ENCODE measurements at places on chromosomes 1 and 21.

- DNase-seq = no peak
Observed at GRCh38 chr1:153816283-153816889, 41.2 kb downstream of the SLC27A3 start.

DNA sequence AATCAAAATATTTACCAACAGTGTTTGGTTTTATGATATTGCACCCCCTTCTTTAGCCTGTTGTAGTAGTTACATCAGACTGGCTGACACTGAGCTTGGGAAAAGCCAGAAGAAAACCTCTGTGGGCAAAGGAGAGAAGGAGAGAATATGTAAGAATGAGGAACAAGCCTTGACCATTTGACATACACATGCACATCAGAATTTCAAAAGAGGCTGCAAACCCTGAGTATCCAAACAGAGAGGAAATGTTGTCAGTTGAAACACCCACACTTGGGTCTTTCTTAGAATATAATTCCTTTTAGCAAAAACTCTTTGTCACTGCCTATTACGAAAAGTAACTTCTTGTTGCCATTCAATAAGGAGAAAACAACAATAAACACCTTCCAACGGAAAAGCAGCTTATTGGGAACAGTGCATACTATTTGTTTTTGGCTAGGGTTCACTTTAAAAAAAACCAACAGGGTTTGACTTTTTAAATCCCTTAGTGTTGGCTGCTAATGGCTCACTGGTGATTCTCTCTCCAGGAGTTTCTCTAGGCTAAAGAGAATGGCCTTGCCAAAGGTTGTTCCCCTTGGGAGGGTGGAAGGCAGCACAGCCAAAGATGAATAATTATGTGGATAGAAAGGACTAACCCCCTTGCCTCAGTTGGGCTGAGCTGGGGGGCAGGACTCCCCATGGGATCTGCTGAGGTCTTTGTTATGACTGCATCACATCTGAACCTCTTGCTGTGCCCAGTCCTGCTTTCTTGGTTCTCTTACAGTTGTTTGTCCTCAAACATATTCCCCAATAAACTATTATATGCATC, 48.9 kb downstream of the GORAB start:
- no peak for DNase-seq

- no peak for DNase-seq
Observed at GRCh38 chr1:119740896-119741780, 27.6 kb downstream of the HMGCS2 start.

- DNase-seq = no peak
Observed at GRCh38 chr21:38236232-38236631, 20.6 kb upstream of the KCNJ15 start.

- DNase-seq = no peak
Observed at GRCh38 chr1:30837653-30838052, 70.9 kb downstream of the SDC3 start.

DNA sequence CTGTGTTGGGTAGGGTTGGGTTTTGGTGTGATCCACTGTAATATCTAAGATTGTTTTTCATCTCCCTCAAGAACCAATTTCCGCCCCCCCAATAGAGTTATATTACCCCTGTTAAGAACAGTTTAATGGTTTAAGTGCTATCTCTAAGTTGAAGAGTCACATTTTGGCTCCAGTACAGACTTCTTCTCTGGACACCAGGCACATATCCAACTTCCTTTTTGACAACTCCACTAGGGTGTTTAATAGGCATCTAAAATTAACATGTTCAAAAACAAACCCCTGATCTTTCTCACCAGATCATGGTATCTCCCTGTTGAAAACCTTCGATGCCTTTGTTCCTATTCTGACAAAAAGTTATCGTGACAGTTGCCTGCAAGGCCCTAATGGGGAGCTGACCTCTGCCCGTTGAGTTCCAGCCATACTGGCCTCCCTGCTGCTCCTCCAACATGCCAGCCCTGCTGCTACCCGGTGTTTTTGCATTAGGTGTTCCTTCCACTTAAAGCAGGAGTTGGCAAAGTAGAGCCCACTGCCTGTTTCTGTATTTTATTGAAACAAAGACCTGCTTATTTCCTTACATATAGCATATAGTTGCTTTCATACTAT, 18.6 kb downstream of the USP24 start:
- no peak for DNase-seq

GRCh38 chr1:198119906-198120305, 36.9 kb upstream of the NEK7 start:
- DNase-seq = no peak

GRCh38 chr1:9875636-9876000, 34.5 kb downstream of the CTNNBIP1 start:
- DNase-seq = no peak

DNA sequence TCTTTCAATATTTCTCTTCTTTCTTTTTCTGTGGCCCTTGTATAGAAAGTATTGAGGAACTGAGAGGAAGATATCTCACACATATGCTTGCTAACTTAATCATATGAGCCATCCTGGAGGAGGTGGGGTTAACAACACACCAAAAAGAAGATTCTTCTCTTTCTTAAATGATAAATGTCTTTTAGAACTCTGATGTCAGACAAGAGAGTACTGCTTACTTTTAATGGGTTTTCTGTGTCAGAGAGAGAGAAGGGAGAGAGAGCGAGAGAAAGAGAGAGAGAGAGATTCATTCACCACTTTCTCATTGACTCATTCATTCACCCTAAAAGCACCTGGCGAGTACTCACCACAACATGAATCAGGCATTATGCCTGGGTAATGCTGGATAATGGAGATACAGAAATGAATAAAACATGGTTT, 250.3 kb upstream of the SGIP1 start:
- no peak for DNase-seq

GRCh38 chr1:159962176-159962575, 8.1 kb upstream of the SLAMF9 start:
- no peak for DNase-seq

DNA sequence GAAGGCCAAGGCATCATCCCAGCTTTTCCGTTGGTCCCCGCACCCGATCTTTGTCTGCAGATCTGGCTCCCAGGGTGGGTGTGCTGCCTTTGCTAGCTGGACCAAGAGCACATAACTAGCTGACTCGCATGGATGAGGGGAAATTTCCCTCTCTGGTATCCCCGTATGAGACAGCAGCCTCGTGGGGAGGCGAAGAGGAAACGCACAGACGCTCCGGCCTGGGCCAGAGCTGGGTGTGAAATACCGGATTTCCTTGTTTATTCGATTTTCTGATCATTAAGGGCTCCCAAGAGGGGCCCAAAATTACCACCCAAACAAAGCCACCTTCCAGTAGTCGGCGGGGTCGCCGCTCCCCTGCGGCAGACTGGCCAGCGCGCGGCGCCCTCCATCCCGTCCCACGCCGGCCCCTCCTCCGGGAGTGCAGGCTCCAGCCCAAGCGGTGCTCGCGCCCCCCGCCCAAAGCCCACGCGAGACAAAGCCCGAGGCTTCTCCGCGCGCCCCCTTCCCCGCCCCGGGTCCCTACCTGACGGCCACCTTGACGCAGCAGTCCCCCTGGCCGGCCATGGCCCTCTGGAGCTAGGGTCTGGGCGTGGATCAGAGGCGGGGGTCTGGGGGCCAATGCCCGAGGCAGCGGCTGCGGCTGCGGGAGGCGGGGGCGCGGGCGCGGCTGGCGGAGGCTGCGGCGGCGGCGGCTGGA, 546 bp downstream of the KIF21B start:
- DNase-seq = no peak

- DNase-seq = no peak
Observed at GRCh38 chr1:205261946-205262691, 34.4 kb downstream of the TMCC2 start.

GRCh38 chr1:30376054-30376697, 347.2 kb downstream of the MATN1 start:
- DNase-seq = no peak

DNA sequence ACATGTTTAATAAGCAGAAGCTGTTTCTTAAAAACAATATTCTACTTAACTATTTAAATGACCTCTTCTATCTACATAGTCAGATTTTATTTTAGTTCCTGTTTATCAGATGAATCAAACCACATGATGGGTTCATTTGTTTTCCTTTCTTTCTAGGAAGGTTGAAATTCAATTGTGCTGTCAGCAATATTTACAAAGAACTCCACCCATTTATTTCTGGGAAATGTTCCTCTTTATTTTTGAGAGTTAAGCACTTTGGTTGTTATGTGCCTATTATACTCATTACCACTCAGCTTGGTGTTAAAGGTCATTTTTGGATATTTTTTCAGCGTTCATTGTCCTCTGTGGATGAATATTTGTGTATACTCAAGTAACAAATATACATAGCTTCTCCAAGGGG, 84.9 kb downstream of the C4BPA start:
- no peak for DNase-seq

DNA sequence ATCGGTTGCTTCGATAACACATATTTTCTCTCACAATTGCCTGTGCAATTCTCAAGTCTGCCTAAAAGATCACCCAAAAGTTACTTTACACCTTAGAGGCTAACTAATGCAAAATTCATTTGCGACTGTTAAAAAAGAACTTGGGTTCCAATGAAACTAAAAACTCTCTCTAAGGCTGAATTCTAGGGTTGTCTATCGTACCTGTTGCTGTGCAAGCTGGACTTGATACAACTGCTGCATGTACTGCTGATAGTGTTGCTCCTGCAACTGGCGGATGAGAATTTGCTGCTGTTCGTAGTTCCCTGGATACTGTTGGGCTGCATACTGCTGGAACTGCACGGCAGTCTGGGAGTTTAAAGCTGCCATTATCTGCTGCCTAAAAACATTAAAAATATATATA, 27.6 kb downstream of the ACBD3 start:
- DNase-seq = no peak

GRCh38 chr1:64895500-64895899, 70.8 kb downstream of the JAK1 start:
- no peak for DNase-seq

- DNase-seq = no peak
Observed at GRCh38 chr1:88462096-88462487, 222.0 kb upstream of the PKN2 start.

GRCh38 chr21:39083377-39084008, 99.8 kb downstream of the PSMG1 start:
- no peak for DNase-seq

DNA sequence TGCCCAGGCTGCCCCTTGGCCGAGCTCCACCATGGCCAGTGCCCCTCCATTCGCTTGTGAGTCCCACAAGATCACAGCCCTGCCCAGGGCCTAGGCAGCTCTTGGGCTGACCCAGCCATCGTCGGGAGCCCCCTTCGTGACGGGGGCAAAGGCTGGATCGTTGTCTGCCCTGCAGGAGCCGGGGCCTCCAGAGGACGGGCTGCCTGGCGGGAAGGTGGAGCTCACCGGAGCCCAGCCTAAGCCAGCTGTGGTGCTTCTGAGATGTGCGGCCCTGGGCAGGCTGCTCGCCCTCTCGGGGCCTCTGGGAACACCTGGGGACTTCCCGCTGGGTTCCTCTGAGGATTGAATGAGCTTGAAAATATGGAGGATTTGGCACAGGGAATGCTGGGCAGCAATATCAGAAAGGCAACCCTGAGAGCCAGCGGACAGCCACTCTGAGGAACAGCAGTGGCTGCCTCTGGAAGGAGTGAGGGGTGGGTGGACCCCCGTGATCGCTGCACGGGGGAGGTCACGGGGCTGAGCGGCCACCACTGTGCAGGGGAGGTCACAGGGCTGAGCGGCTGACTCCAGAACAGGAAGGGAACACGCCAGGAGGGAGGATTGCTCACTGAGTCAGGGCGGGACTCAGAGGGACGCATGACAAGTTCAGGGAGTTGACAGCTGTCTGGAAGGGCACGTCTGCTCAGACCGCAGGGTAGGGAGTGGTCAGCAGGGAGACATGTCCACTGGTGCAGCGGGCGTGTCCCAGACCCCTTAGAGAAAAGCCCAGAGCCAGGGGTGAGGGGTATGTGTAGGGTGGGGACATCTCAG, 19.3 kb downstream of the TP73 start:
- no peak for DNase-seq

DNA sequence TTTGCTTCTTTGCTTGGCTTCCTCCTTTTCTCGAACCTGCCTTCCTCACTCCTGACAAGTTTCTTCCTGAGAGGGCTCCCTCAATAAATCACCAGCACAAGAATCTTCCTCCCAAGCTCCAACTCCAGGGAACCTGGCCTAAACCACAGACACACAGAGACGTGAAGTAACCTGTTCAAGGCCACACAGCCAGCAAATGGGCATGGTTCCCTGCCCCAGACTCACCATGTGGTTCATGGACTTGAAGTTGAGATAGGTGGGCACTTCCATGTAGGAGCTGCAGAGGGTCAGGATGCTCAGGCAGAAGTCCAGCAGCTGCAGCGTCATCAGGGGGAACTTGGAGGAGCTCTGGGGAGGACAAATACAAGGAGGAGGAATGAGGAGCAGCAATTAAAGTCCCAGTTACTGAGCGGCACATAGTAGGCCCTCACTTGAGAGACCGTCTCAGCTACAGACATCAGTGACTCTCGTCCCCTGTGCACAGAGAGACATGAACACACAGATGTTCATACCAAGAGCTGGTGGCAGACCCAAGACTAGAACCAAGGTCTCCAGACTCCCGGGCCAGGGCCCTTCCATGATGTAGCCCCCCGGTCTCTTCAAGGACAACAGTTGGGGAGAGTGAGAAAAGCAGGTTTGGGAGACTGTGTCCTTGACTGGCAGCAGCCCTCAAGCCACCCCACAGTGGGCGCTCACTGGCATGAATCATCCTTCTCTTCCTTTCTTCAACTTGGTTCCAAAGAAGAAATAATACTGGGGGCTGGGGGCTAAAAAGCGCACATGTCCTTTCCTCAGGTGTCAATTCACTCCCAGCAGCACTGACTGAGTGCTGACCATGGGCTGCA, 15.6 kb upstream of the MATN1 start:
- DNase-seq = no peak
